ENCODE measurements at places on chromosomes 4 and X. TPM values are rescaled to one million over a fixed set of nuclear protein-coding genes. Genes with fewer than 3 reads are reported as not detected.

DNA sequence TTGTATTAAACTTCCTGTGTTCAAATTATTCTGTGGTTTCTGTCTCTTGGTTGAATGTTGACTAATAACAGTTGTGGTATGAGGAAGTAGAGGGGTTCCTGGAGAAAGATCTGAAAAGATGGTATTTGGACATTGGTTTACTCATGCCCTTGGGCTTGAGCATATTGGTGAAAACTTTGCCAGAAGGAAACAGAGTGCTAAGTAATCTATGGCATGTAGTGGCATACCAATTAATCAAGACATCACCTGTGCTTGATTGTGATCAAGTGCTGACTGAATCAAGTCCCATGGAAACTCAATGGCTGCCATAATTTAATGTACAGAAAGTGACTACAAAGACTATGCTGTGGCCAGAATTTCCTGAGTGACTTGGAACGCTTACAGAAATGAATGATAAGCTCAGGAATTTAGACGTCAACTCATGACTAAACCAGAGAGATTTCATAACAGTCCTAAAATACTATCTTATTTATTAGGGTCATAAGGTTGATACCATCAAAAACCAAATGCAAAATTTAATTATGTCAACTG lies 2062.9 kb downstream of the ARAP2 start:
- DNase-seq: peak; percentile 94

The S100G gene
- total RNA-seq: not detected

GRCh38 chr4:118991686-118992085 lies 103.0 kb downstream of the SYNPO2 start:
- no peak for DNase-seq

- DNase-seq: no peak
Measured at GRCh38 chr4:111154934-111155333, 532.1 kb upstream of the PITX2 start.

The HS6ST2 gene
- total RNA-seq: 0.50 TPM

DNA sequence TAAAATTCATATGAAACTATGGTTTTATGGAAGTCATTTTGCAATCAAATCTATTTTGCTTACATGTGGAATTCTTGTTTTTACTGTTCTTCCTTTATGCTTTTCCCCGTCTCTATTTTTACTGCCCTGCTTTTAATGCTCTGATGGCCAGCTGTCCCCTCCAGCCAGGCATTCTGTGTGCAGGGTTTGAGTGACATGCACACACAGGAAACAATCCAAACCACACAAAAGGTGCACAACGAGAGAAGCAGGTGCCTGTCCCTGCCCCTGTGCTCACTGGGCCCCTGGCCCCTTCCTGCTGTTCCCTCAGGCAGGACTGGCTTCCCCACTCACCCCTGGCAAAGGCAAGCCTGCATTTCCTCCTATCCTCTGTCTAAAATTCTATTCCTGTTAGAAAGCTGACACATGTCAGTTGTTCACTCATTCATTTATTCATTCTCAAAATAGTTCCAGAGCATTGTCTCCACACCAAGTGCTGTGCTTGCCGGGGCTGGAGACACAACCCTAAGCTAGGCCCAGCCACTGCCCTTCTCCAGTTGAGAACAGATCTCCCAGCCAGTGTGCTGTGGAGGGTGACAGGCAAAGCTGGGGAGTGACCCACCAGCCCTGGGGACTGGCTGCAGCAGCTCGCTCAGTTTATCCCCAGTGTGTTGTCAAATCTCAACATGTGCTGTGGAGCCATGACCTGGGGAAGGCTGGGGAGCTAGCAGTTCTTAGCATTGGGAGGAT lies 346.3 kb downstream of the FBXW7 start:
- DNase-seq: no peak

DNA sequence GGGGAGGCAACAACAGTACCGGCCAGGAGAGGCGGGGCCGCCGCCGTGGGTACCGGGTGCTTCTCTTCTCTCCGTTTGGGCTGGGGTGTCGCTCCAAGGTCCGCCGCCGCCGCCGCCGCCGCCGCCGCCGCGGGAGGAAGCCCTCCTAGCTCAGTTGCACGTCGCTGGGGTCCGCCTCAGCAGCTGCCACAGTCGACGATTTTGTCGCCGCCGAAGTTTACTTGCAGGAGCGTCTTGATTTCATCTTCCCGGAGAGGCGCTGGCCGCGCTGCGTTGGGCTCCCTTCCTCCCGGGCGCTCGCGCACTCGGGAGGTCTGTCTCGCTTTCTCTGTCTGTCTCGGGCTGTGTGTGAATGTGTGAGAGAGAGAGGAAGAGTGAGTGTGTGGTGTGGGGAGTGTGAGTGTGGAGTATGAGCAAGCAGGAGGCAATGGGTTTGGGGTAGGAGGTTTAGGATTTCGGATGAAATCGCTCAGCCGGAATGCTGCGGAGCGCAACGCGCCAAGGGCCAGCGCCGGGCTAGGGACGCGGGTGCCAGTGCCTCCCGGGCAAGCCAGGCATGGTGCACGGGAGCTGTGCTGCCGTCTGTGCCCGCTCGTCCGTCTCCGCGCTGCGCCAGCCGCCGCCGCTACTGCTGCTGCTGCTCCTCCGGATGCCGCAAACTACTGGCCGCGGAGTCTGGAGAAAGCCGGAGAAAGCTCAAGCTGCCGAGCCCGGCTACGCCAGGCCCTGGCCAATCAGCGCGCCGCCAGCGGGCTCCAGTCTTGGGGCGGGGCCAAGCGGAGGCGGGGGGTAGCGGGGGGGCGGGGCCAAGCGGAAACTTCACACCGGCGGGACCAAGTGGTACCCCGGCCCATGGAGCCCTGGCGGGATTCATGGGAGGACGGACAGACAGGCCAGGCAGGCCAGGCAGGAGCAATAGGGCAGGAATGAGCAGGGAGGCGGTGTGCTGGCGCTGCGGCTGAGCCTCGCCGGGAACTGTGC lies at the start of gene PCDH19:
Gene PCDH19 (minus strand): TSS at position 664 of the 981 bp plus-strand sequence. CDS start 1,676 bp downstream, outside the sequence.
- DNase-seq: no peak

DNA sequence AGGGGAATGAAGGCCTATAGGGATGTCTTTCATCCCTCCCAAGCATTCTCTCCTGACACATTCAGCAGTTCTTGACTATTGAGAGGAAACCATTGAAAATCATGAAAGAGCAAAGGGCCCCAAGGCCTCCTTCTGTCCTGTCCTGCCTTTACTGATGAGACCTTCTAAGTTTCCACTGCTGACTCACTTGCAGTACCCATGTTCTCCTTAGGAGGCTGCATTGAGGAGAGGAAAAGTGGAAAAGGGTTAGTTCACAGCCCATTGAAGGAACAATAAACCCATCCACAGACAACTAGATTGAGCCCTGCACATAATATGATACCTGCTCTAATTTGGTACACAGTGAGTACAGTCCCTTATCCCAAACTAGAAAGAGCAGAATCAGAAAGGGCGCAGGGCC lies 115.1 kb upstream of the PNPLA4 start:
- peak; percentile 6 for DNase-seq

- DNase-seq: no peak
Measured at GRCh38 chrX:72409993-72410392, 104.3 kb upstream of the CITED1 start.

The YIPF7 gene
- not detected for total RNA-seq

The ELF4 gene
- total RNA-seq: 13.1 TPM

DNA sequence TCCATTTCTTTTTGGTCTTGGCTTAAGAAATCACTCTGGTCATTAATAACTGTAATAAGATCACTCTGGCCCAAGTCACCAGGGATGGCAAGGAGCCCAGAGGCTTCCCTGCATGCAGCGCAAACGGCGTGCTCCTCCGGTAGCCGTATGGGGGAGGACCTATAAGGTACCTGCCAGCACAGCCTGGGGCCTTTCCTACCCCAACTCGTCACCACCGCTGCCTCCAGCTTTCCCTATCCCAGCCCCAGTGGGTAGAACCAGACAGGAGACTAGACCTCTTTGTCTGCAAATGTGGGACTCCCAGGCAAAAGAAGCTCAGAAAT lies 25.9 kb downstream of the HAND2 start:
- no peak for DNase-seq

DNA sequence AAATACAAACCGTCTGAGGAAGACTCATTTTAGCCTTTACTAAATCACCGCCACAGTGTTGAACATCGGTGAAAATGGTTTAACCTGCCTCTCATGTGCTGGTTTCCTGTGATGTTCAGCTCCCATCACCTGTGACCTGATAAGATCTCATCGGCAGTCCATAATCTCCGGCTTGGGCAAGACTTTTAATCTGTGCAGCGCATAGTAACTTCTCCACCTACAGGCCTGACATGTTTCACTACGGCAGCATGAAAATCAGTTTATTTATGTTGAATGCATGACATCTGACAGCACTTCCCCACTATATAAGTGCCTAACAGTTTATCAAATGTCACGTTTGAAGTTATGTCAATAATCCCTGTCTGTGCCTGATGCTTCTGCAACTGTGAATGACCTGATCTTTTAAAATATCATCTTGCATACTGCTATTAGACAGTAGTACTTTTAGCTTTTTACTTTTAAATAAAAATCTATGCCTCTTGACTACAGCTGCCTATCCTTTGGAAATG lies 1919.8 kb upstream of the AGA start:
- DNase-seq: no peak

GRCh38 chr4:74950200-74950599 lies 17.3 kb downstream of the PARM1 start:
- DNase-seq: peak; percentile 37

The IRS4 gene
- not detected for total RNA-seq

The REPS2 gene
- total RNA-seq: 2.4 TPM

The NPY1R gene
- total RNA-seq: 0.27 TPM

- DNase-seq: no peak
Measured at GRCh38 chr4:1305781-1306455, 16.2 kb downstream of the MAEA start.

DNA sequence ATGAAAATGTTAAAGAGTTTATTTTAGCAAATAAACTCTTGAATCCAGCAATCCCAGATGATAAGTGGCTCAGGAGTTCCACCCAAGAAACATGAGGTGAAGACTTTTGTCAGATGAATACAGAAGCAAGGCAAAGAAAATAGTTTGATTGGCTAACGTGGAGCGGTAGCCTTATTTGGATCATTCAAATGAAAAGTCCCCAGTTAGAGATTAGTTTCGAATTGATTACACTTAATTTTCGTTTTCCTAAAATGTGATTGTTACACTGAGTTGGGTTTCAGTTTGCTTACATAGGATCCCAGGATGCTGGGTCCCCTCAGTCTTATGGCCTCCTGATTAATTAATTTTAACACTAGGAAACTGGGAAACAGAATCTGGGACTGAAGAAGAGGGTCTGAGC lies 76.4 kb upstream of the RPA4 start:
- no peak for DNase-seq

- DNase-seq: peak; percentile 38
Measured at GRCh38 chrX:50579955-50580354, 109.3 kb upstream of the DGKK start.

The PCDH10 gene
- not detected for total RNA-seq

DNA sequence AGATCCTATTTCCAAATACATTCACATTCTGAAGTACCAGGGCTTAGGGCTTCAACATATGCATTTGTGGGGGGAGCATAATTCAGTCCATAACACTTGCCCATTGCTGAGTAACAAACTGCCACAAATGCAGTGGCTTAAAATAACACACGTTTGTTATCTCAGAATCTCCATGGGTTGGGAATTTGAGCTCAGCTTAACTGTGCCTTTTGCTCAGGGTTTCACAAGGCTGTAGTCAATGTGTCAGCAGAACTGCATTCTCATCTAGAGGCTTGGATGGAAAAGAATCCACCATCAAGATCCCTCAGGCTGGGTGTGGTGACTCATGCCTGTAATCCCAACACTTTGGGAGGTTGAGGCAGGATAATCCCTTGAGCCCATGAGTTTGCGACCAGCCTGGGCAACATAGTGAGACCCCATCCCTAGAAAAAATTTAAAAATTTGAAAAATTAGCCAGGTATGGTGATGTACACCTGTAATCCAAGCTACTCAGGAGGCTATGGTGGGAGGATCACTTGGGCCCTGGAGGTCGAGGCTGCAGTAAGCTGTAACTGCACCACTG lies 25.8 kb upstream of the TBL1X start:
- no peak for DNase-seq

DNA sequence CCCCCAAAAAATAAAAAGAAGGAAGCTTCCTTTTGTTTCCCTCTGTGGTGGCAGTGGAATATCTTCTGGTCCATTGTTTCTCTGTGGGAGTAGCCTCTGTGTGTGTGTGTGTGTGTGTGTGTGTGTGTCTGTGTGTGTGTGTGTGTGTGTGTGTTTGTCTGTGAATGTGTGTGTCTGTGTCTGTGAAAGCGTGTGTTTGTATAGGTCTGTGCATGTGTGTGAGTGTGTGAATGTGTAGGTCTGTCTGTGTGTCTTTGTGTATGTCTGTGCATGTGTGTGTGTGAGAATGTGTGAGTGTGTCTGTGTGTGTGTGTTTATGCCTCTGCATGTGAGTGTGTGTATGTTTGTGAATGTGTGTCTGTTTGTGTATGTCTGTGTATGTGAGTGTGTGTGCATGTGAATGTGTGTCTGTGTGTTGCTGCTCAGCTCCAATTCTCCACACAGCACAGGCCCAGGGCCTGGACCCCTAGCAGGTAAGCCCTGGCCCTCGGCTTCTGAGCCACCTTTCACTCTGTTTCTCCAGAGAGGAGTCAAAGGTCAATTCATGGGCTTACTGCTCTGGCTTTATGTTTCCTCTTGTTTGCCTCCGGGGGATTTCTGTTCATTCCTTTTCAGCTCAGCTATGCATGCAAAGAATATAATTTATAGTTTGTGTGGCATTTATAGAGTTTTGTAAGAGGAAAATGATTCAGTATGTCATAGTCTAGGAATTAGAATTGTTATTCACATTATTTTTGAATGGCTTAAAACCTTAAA lies 89.8 kb downstream of the UCHL1 start:
- DNase-seq: no peak

DNA sequence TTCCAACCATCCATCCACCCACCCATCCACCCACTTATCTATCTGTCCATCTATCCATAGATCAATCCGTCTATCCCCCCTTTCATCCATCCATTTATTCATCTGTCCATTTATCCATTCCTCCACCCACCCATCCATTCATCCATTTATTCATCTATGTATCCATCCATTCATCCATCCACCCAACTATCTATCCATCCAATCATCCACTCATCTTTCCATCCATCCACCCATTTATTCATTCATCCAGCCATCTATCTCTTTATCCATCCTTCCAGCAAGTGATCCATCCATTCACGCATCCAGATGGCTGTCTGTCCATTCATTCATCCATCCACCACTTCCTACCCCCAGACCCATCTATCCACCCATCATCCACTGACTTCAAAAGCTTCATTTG lies 84.0 kb upstream of the CD99 start:
- DNase-seq: no peak

The TCP11X2 gene
- total RNA-seq: 0.10 TPM

The RRH gene
- 0.17 TPM for total RNA-seq

- DNase-seq: no peak
Measured at GRCh38 chr4:113701169-113701568, 60.4 kb downstream of the CAMK2D start.

DNA sequence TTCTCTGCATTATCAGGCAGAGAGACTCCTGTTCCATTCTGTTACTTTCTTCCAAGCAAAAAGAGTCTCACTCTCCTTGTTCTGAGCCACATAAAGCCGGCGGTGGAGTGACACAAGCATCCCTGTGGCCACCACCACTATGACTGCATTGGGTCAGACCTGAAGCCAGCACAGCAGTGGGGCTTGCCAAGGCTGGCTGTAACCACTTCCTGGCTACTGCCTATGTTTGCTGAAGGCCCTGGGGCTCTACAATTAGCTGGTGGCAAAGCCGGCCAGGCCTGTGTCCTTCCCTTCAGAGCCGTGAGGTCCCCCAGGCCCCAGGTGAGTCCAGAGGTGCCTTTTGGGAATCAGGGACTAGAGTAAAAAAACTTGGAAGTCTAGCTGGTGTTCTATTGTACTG lies 31.8 kb downstream of the PLAC8 start:
- peak; percentile 69 for DNase-seq

The TENM3 gene
- total RNA-seq: 54.1 TPM
